ENCODE measurements at places on chromosomes 1 and 21.
A peak's percentile ranks its signal among the peaks of the same experiment; 100 is the strongest.

- DNase-seq = no peak
These were observed 21.5 kb downstream of the SPATA45 start for GRCh38 chr1:212825798-212826452.

DNA sequence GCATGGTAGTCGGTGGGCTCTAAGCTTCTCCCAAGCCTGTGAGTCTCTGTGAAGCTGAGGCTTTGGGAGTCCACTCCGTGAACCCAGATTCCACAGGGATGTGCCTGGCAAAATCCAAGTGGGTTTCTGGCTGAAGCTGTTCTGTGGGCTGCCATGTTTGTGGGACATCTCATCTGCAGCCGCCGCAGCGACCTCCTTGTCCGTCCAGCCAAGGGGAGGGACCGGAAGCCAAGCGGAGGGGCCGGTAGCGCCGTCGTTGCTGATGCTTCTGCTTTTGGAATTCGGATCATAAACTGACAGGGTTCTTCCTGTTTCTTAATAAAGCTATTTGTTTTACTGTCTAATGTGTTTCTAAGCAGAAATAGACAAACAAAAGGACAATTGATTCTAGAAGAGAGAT lies 13.3 kb downstream of the KIF26B start:
- DNase-seq = no peak

GRCh38 chr1:184906761-184907160 lies 67.5 kb downstream of the NIBAN1 start:
- no peak for DNase-seq

- DNase-seq = no peak
These were observed 672 bp downstream of the POMGNT1 start for GRCh38 chr1:46197560-46197963.

DNA sequence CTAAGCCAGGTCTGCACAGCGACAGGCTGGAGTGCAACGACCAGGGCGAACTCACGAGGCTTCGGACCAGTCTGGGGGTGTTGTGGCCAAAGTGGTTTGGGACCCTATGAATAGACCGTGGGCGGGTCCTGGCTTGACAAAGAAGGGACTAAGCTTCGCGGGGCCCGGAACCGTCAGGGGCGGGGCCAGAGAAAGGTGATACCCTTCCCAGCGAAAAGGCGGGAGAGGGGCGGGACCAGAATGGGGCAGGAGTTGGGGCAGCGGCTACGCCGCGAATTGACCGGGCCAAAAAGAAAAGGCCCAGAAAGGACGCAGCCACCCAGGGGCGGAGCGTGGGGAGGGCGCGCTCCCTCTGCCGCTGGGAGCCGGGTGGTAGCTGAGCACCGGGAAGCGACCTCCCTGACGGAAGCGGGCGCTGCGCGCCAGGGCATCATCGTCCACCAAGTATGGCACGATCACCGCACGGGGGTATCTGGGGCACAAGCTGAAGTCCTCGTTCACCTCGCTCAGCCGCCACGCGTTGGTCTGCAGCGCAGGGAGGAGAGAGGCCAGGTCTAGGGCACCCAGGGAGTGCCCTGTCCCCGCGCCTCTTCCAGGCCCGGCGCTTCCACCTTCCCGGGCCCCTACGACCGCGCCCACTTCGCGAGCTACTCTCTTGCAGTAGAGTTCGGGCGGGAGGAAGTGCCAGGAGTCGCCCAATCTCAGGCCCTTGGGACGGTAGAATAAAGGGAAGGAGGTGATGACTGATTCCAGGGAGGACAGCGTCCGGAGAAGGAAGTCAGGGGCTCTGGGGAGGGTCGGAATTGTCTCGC lies 6.7 kb upstream of the FAM167B start:
- peak; percentile 48 for DNase-seq

DNA sequence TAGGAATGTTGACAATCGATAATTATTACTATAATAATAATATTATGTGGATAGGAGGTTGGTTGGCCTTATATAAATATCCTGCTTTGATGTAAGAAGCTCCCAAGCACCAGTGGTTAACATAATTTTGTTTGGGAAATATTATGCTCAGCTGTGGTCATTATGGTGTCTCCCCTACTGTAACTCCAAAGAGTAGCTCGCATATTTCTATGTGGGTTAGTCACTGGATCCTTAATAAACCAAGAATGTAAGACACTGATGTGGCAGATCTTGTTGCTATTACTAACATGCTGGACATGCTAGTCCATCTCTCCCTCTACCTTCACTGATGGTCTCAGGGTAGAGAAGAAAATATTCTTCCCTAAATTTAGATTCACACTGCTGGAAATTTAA lies 79.2 kb upstream of the RALGPS2 start:
- no peak for DNase-seq

GRCh38 chr1:166950156-166950555 lies 25.2 kb downstream of the ILDR2 start:
- DNase-seq = no peak

DNA sequence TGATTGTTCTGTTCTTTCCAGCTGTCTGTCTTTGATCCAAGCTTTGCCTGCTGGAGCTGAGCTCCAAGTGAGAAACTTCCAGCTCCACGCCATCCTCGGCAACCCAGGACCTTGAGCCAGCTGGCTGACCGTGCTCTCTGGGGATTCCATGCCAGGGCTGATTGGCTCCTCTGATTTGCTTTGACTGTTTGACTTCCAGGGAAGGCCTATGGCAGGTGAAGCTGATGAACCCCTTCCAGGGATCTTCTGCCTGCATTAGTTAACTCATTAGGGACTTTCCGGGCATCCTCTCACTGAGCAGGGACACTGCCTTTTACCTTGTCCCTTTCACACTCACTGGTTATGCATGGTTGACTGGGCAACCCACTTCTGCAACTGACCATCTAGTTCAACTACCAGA lies 406.1 kb downstream of the RPS6KC1 start:
- no peak for DNase-seq

- no peak for DNase-seq
These were observed 26.2 kb downstream of the RLF start for GRCh38 chr1:40187399-40187798.

DNA sequence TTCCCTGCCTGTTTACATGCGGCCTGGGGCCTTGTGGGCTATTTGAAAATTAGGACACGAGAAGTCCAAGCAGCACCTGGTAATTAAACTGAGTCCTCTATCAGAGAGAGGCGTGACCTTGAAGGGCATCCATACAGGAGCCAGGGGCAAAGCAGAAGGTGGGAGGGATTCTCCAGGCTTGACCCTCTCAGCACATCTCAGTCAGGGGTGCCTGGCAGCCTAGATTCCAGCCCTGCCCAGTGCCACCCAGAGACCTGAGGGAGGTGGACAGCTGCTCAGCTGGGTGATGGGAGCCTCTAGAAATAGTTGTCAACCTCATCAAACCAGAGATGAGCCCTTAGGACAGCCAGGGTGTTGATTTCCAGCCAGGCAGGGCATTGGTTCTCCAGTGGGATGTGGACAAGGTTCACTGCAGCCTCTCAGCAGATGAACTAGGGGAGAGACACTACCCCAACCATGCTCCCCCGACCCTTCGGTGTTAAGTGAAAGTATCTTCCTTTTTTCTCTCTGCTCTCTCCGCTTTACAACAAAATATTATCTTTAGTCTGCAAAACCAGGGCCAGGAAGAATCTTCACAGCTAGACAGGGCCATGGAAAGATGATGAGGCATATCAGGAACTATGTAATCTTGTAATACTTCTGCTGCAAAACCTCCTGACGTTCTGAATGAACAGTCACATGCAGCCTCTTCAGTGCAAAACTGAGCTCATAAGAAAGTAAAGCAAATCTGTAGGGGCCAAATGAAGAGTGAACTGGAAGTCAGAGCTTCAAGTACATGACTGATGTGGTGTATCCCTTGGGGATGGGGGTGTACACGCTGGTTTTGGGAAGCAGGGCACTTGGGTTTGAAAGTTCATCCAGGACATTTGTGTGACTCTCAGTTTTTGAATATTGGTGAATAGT lies 35.9 kb upstream of the ATP5PO start:
- DNase-seq = no peak

DNA sequence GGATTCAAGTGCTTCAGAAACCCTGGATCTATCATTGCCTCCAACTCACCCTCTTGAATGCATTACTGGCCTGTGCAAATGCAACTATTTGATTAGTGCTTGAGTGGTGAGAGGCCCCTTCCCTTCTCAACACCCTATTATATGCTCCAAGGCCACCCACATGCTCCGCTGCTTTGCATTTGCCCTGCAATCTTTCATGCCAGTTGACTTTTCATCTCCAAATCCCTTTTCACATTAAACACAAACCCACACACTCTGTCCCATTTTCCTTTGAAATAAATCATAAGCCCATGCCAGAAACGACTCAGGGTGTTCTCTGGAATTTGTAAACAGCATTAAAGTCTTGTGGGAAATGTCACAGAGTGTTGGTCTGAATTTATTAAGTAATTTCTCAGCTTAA lies 78.9 kb upstream of the CTTNBP2NL start:
- DNase-seq = no peak

DNA sequence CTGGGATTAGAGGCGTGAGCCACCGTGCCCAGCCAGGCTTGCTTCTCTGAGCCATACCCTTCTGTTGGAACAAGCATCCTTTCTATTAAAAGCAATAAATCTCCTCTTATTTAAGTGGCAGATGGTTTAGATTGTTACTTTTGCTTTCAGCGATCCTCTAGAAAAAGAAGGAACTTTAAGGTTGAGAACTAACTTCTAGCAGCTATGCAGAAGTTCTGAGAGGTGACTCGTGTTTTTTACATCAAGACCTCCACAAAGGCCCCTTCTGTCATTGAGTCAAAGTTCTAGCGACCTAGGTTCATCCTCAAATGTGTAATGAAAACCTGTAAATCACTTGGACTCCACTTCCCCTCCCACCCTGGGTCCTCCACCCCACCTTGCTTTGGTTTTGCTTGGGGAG lies 30.8 kb downstream of the PLEKHO1 start:
- DNase-seq = no peak

DNA sequence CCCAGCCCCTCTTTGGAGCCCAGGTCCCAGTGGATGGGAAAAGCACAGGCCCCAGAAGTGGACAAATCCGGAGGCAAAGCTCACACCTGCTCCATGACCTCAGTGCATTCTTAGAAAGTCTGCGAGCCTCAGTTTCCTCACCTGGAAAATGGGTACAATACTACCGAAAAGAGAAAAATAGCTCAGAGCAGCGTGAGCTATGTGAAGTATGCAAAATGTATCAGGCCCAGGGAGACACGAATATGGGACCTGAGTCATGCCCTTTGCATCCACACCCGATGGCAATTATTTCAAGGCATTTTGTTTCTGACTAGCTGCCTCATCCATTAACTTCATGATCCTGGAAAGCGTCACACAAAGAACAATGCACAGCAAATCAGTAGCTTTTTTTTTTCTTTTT lies 9.2 kb downstream of the ALDH4A1 start:
- no peak for DNase-seq

- no peak for DNase-seq
These were observed 19.8 kb upstream of the LBR start for GRCh38 chr1:225447650-225448089.

- DNase-seq = no peak
These were observed 582.4 kb downstream of the LTN1 start for GRCh38 chr21:28410256-28410655.

DNA sequence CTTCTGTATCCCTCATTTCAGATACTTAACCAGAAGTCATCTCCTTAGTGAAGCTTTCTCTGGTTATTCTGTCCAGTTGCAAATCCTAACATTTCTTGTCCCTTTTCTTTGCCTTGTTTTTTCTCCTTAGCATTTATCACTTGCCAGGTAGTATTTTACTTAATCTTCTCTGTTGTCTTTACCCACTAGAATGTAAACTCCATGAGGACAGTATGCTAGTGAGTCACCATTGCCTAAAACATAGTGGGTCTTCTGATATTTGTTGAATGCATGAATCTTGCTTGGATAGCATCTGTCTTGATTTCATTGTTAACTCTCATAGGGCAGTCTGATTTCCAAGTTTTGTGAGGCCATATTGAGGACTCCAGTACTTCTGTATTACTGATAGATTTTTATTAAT lies 9.6 kb downstream of the CAPZA1 start:
- DNase-seq = no peak

DNA sequence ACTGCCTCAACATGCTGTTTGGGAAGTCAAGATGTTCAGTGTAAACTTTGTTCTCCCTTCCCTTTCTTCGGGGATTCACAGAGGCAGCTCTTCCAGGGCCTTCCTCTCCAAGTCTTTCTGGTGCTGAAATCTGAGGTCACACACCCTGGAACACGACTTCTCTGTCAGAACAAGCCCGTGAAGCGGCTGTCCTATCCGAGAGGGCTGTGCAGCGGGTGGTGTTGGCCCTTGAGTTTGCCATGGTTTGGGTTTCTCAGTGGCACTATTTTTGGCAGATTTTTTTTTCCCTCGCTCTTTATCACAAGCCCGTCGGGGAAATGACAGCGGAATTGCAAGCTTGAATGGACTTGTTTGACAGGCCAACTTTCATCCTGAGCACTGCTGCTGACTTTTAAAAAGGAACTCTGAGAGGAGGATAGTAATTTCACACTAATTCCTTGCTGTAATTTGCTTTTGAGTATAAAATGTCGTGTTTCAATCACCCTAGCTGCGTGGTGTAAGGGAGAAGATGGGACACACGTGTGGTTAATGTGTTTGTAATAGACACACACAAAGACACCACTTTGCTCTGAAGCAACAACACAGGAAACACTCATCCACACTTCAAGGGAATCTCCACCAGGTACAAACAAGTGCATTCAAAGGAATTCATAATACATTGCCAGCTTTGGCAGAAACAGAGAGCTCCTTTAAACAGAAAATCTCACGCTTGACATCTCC lies 60.1 kb upstream of the TARBP1 start:
- no peak for DNase-seq

DNA sequence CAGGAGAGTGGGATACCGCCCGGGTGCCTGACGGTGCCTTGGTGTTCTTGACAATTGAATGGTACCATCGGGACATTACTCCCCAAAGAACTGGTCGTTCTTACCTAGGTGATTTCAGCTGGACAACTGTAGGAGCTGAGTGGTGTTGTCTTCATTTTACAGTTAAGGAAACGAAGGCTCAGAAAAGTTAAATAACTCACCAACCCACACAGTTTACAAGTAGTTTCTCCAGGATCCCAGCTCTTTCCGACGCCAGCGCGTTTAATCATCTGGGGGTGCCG lies 1.6 kb downstream of the PIK3CD start:
- DNase-seq = no peak

DNA sequence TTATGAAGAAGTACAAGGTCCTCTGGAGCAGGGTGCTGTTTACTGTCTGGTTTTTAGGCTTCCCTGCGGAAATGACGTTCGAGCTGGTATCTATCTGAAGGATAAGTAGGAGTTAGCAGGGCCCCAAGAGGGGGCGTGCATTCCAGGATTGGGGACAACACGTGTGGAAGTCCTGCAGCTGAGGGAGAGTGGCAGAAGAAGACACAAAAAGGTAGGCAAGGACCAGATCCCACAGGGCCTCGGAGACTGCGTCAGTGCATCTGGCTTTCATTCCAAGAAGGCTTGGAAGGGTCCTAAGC lies 5.9 kb downstream of the RIMS3 start:
- no peak for DNase-seq

DNA sequence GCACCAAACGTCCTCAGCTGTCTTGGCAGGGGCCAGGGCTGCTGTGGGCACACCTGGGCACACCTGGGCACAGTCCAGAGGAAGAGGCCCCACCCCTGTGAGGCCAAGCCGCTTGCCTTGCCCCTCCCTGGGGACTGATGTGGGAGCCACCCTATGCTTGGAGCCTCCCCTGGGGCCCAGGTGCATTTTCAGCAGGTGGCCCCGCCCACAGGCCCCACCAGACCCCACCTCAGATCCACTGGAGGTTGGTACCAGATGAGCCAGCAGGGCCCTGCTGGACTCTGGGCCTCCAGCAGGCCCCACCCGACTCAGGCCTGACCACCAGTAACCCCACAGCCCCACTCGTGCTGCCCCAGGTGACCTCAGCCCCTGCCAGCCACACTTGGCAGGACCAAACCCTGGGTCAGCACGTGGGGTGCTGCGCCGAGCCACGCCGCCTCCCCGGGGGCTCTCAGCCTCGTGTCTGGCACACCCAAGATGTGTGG lies 8.8 kb downstream of the SLC19A1 start:
- DNase-seq = peak; percentile 91

- no peak for DNase-seq
These were observed 8.7 kb downstream of the SLAMF7 start for GRCh38 chr1:160747717-160748116.

All from small intestine (tissue), 16 donors.